ENCODE measurements at places on chromosomes 5 and 9.

GRCh38 chr5:39186722-39187539 lies 32.4 kb downstream of the FYB1 start:
- no peak for DNase-seq

- no peak for DNase-seq
These were observed 40.3 kb downstream of the RGMB start for GRCh38 chr5:98813755-98814154.

DNA sequence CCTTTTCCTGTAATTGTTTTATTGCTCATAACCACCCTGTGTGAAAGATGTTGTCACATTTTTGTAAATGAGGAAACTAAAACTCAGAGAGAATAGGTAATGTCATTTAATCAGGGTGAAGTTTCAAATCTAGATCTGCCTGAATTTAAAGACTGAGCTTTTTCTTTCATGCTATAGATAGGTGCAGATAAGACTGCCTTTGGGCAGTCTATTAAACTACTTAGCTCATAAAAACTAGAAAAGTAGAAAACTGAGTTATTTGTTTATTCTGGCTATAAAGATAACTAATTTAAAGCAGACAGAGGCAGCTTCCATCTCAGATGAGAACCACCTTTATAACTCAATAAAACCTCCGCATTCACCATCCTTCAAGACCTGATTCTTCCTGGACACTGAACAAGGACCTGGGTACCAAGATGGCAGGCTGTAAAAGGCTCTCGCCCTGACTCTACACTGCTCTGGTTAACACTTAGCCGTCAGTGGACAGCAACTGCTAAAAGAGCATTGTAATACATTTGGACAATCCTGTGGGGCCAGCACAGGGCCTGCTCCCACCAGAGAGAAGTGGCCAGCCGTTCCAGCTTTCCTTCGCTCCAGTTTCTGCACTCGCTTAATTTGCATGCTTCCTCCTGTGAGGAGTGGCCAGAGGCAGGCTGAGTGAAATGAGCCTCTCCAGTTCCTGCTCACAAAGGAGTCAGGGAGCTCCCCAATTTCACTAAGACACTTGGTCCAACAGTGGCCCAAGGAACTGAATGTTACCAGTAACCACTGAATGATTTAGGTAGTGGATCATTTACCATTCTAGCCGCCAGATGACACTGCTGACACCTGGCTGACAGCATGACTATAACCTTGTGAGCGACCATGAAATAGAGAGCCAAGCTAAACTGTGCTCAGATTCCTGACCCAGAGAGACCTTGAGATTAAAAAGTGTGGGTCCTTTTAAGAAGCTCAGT lies 566.4 kb downstream of the EFNA5 start:
- no peak for DNase-seq

GRCh38 chr9:8366161-8366926 lies 566.8 kb upstream of the DMAC1 start:
- DNase-seq: no peak

DNA sequence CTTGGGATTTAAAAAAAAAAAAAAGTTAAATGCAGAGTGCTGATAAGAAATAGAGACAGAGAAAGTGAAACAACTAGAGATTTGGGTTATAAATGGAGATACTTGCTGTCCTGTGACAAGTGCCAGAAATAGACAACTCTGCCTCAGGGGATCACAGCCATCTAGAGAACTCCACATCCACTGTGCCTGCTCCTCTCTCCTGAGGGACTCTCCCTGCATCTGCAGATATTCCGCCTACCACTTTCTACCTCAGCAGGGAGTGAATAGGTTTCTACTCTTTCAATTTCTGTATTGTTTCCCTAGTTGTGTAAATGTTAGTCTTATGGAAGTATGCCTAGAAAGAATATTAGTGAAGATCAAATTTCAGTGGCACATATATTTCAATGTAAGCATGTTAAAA lies 307.2 kb downstream of the HTR1A start:
- DNase-seq: no peak

GRCh38 chr9:134359493-134360179 lies 33.4 kb downstream of the RXRA start:
- DNase-seq: no peak

DNA sequence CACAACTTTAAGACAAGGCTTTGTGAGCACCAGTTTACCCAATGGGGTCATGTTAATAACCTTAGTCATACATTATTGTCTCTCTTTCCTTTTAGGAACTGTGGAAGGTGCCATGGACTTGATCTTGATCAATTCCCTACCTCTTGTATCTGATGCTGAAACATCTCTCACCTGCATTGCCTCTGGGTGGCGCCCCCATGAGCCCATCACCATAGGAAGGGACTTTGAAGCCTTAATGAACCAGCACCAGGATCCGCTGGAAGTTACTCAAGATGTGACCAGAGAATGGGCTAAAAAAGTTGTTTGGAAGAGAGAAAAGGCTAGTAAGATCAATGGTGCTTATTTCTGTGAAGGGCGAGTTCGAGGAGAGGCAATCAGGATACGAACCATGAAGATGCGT lies 48.7 kb downstream of the TEK start:
- no peak for DNase-seq

DNA sequence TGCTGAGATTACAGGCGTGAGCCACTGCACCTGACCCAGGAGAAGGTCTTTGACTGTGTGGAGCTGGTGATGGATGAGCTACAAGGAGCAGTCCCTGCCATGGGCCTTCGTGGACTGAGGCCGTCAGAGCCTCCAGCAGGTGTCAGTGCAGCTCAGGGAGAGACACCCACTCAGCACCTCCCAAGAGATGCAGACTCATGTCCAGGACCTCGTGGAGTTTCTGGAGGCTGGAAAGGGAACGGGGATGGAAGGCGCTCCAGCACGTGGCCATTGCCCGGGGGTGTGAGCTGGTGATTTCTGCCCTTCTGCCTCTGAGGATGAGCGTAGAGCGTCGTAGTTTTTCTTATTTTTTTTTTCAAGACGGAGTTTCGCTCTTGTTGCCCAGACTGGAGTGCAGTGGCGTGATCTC lies 9.5 kb downstream of the TOR4A start:
- no peak for DNase-seq

DNA sequence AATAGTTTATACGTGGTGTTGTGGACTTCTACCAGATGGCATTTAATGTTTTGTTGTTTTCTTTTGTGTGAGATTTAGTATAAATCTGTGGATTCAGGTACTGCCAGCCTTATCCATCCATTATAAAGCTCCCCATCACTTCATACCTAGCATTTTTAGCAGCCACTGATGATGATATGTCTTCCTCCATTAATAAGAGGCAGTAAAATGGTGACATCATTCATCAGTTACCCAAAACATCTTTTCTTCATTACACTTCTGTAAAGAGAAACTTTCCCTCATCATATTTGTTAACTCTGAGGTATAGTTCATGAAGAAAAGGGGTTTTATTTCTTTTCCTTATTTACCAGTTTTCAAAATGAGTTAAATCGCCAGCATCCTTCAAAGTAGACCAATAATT lies 19.4 kb downstream of the CHD1 start:
- DNase-seq: no peak
